Stimulated activated CD8-positive, alpha-beta memory T cell treated with anti-CD3 and anti-CD28 coated beads, Interleukin-4, amount 100 ng/mL, for 4 hours (primary cell): ENCODE measurements at places on chromosomes 7 and 10.

DNA sequence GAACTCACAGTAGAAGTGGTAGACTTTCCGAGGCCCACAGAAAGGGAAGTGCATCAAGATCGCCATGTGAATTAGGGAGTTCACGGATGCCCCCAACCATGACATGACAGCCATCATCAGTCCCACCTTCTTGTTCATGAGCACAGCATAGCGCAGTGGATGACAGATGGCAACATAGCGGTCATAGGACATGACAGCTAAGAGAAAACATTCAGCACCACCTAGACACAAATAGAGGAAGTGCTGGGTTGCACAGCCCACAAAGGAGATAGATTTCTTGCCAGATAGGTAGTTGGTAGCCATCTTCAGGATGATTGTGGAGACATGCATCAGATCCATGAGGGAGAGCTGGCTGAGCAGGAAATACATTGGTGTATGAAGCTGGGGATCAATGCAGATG lies 342 bp downstream of the OR2AE1 start:
- DNase-seq: no peak

DNA sequence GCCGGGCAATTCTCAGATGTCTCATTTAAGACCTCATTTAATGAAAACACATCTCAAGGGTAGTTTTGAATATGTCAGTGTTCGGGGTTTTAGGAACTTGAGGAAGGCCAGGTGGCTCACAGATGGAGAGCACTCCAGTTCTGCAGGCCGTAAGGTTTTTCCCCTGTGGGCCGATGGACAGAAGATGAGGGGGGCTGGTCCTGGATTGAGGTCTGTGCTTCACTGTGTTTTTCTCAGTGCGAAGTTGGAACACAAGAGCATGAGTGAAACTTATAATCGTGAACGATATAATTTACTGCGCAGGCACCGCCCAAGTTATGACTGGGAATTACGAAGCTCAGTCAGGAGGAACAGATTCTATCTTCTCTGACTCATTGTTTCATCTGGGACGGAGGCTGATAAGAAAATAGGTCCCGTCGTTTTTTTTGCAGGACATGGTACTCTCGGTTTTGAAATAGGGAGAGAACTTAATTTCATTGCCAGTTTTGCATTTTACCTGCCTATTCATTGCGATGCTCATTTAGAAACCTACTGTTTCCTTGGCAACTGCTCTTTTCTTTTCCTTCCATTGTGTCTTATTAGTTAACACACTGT lies 591.0 kb upstream of the PFKP start:
- DNase-seq: no peak

DNA sequence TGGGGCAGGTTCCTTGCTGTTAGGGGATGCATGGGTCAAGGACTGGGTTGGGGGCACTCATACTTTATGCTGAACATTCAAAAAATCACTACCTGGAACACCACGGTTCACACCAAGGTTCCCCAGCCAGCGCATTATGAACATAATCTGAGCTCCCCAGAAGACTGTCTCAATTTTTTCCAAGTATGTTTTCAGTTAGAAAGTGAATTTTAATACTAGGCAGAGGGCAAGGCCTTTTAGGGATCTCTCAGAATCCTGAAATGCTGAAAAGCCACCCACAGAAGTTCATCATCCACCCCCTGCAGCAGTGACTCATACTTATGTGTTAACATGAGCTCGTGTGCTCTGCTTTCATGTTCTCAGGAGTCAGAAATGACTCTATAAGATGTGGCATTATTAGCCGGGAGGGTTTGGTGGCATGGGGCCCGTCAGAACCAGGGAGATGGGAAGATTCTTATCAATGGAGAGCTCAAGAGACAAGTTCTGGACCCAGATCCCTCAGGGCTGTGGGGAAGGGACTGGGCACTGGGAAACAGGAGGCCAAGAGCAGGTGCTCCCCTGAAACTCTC lies 185.2 kb upstream of the ITGB1 start:
- peak; percentile 33 for DNase-seq

GRCh38 chr10:124329941-124330340 lies 88.8 kb downstream of the OAT start:
- DNase-seq: no peak

DNA sequence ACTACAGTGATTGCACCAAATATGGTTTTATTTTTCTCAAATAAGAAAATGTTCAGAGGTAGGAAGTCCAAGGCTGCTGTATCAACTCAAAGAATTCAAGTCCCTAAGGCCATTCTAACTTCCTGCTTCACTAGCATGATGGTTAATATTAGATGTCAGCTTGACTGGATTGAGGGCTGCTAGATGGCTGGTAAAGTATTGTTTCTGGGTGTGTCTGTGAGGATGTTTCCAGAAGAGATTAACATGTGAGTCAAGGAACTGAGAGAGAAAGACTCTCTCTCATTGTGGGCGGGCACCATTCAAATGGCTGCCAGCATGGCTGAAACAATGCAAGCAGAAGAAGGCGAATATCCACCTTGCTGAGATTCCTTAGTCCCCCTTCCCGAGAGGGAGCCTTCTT lies 77.4 kb upstream of the NRBF2 start:
- DNase-seq: no peak
